ENCODE measurements at places on chromosomes 3 and 15.

GRCh38 chr3:126349611-126350501, 7.4 kb downstream of the KLF15 start:
- no peak for DNase-seq

DNA sequence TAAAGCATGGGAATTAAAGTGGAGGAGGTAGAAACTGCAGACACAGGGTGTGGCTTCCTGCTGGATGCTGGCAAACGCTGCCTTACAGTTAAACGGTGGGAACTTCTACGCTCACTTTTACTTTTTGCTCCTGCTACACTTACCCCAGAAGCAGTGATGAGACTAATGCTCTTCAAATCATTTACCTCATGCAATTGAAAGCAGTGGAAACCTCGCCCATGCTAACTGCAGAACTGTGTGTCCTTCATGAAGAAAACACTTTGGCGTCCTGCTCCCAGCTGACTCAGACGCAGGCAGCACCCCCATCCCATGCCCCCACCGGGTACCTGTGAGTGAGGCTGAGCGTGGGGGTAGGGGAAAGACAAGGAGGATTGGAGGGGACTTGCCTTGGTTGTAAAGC, 31.8 kb downstream of the UPK1B start:
- DNase-seq = no peak

DNA sequence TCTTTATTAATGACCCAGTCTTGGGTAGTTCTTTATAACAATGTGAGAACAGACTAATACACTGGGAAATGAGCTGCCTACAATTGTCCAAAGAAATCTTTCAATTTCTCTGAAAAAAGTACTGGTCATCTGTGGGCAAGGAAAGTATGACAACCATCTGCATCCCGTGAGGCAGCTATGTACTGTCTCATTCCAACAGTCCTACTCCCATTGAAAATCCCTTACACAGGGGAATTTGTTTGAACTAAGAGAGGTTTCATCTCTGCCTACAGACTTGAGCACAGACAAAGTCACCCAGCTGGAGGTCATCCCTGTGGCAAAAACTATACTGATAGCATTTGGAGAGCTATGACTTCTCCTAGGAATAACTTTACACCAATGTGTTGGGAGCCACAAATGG, 27.1 kb downstream of the SHC4 start:
- no peak for DNase-seq

- no peak for DNase-seq
Measured at GRCh38 chr15:74402337-74402841, 31.4 kb downstream of the SEMA7A start.

- no peak for DNase-seq
Measured at GRCh38 chr15:96503276-96503675, 172.8 kb downstream of the NR2F2 start.

- DNase-seq = no peak
Measured at GRCh38 chr3:177282119-177282655, 84.9 kb upstream of the TBL1XR1 start.
